ENCODE measurements at places on chromosomes 6 and 20. TPM values are rescaled to one million over a fixed set of nuclear protein-coding genes. Genes with fewer than 3 reads are reported as not detected.

Gene ZNF512B
- total RNA-seq = 18.0 TPM

Gene LEMD2
- total RNA-seq = 31.8 TPM

Gene TBXT
- total RNA-seq = not detected

Gene GINS1
- total RNA-seq = 14.1 TPM

Gene MYT1
- total RNA-seq = 11.3 TPM

Gene RGS17
- total RNA-seq = 81.2 TPM

Gene BMP2
- total RNA-seq = 6.7 TPM

Gene ZSCAN31
- total RNA-seq = 10.8 TPM

Gene TSPO2
- not detected for total RNA-seq

Gene BPIFB2
- not detected for total RNA-seq

Gene TRAPPC3L
- 0.69 TPM for total RNA-seq

Gene TENT5A
- 13.1 TPM for total RNA-seq

Gene CNR1
- 162 TPM for total RNA-seq

Gene TEAD3
- 0.23 TPM for total RNA-seq

Gene FAM83B
- 0.23 TPM for total RNA-seq

Gene CRIP3
- total RNA-seq = 6.7 TPM

Gene CDH26
- 0.69 TPM for total RNA-seq

Gene MYB
- total RNA-seq = 4.8 TPM

Gene SFTA2
- total RNA-seq = not detected

Gene LY6G5C
- 2.5 TPM for total RNA-seq

Gene CST7
- total RNA-seq = 0.69 TPM

Gene CDS2
- 104 TPM for total RNA-seq

Gene SHLD1
- 6.9 TPM for total RNA-seq

Gene COL21A1
- total RNA-seq = 5.8 TPM

Gene LY6G6D
- total RNA-seq = not detected

Gene KHDC1L
- 0.69 TPM for total RNA-seq

Gene TMEM244
- total RNA-seq = not detected

Gene PHACTR1
- 54.7 TPM for total RNA-seq

Gene TBP
- 15.9 TPM for total RNA-seq

Gene PLCB1
- total RNA-seq = 85.8 TPM

Gene AVP
- total RNA-seq = 51.9 TPM

Gene QRSL1
- 16.6 TPM for total RNA-seq

Gene FAM209B
- not detected for total RNA-seq

Gene SAMD3
- total RNA-seq = 19.4 TPM

Gene DEFB112
- not detected for total RNA-seq

Gene PERP
- 1.2 TPM for total RNA-seq

Gene CAP2
- total RNA-seq = 21.2 TPM

Gene C6orf163
- 6.2 TPM for total RNA-seq

Gene TMC2
- 3.5 TPM for total RNA-seq

Gene CST5
- total RNA-seq = not detected

Gene PRKN
- 10.8 TPM for total RNA-seq

Gene VIP
- total RNA-seq = 3.0 TPM

Gene NMBR
- 9.7 TPM for total RNA-seq

Gene LPIN3
- 1.4 TPM for total RNA-seq

Gene KIF25
- total RNA-seq = not detected

Gene MEI4
- total RNA-seq = 2.1 TPM

Gene COL9A3
- total RNA-seq = 7.8 TPM

Gene MED23
- 56.1 TPM for total RNA-seq

Gene DOK5
- total RNA-seq = 26.8 TPM

Gene OLIG3
- 0.23 TPM for total RNA-seq

Gene RSPH4A
- total RNA-seq = 16.1 TPM

Gene RAET1L
- 0.23 TPM for total RNA-seq

Gene TUBB2B
- 2,535 TPM for total RNA-seq

Gene ELOVL5
- total RNA-seq = 70.4 TPM

Gene WFDC10B
- not detected for total RNA-seq

Gene HRH3
- 2.3 TPM for total RNA-seq

Gene ZNF184
- total RNA-seq = 22.8 TPM

Measured in diencephalon (tissue), 1 donor.